CD4-positive, alpha-beta T cell treated with Interleukin-2 at 100 ng/mL for 4 hours (primary cell): ENCODE measurements at places on chromosomes 7 and 10.

DNA sequence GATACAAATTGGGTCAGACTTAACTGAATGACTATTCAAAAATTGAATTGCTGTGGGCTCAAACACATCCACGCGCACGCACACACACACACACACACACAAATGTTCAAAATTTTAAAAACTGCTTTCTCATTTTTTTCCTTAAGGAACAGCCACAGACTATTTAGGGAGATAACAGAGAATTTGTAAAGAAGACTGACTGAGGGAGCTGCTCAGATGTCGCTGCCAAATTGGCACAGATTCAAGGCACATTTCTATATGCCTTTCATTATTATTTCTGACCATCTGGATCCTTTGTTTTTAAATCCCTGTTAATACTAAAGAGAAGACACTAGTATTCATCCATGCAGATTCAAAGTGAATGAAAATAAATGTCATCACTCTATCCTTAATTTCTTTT, 154.8 kb downstream of the DGKB start:
- no peak for DNase-seq

GRCh38 chr7:157854066-157854891, 517.5 kb downstream of the DNAJB6 start:
- peak; percentile 6 for DNase-seq

GRCh38 chr7:130490888-130491804, 739 bp upstream of the MEST start:
- DNase-seq, result no peak

DNA sequence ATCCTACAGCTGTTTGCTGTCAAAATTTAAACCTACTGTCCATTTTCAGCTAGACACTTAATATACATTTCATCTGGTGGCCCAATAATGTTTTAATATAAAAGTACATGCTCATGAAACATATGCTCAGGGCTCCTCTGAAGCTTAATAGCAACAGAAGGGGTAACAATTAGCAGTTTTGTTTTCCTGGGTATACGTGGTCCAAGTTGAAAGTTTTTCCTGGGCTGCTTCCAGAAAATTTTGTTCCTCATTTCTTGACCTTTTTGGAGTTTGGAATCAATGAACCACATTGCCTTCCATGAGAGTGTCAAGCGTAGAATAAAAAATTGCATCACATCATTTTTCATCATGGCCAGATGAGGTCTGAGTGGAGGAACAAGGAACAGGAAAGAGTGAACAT, 537.3 kb upstream of the MGMT start:
- no peak for DNase-seq

DNA sequence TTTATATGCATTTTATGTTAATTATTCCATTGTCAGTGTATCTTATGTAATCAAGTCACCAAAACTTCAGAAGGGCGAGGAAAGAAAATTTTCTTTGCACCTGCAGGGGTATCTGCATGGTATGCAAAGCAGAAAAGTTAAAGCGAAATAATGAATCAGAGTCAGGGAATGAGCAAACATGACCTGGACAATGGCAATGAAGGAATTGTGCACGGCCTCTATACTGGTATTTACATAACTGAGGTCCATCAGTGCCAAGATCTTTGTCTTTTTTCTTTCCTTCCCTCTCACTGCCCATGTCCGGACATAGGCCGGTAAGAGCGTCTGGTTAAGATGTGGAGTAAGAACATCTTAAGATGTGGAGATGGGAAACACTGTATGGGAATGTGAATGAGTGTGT, 14.4 kb upstream of the AKR1C3 start:
- no peak for DNase-seq

DNA sequence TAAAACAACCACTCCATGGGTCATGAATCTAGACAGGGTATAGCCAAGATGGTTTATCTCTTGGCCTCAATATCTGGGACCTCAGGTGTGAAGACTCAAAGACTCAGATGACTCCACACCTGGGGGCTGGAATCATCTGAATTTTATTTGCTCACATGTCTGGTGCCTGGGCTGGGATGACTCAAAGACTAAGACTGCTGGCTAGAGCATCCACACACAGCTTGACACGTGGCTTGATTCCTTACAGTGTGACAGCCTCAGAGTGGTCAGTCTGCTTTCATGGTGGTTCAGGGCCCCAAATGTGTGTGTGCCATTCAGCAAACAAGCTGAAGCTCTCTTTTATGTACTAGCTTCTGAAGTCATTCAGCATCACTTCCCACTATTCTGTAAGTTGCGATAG, 333.7 kb downstream of the RNLS start:
- DNase-seq, result no peak

DNA sequence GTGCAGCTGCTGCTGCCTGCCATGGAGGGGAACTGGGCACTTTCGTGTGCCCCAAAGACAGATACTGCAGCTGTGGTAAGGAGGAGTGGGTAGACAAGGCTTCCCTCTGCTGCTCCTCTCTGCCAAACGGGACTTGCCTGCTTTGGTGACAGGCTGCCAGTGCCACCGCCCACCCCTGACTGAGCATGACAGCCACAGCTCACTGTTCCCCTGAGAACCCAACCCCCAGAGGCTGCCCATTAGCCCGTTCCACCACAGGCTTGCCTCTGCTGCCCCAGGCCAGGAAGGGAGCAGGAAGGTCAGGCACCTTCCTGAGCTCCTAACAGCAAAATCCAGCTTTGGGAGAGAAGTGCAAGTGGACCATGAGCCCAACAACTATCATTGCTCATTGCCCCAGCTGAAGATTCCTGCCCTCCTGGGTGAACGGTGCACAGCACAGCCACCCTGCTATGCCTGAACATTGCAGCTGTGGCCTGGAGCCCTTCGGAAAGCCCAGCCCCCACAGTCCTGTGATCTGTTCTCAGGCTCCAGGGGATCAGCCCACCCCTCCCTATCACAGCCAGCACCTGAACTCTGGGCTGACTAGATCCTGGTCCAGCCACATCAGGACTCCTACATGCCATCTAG, 58.7 kb upstream of the ANTXRL start:
- DNase-seq, result no peak

- DNase-seq, result no peak
These were observed 22.4 kb upstream of the ODAD2 start for GRCh38 chr10:28020993-28021982.

GRCh38 chr7:113562242-113562641, 356.6 kb downstream of the PPP1R3A start:
- DNase-seq, result no peak

GRCh38 chr7:115851291-115851690, 179.3 kb downstream of the TFEC start:
- DNase-seq, result peak; percentile 33

GRCh38 chr7:134811765-134812164, 32.3 kb downstream of the CALD1 start:
- DNase-seq, result no peak

DNA sequence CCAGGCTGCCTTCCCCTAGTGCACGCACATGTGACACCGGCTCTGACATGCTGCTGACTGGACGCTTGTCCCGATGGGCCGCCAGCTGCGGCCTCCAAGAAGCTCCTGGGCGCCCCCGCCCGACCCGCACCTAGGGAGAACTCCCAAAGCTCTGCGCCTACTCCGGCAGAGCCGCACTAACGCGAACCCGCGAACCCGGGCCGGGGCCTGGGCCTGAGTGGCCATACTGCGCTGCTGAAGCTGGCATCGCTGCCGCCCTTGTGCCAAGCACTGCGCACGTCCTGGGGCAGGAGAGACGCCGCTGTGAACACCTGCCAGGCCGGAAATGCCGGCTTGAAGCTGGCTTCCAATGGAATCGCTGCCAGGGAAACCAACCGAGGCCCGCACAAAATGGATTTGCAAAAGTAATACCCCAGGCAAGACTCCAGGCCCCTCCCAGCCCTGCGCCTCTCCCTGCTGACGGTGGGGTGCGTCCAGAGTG, 85.1 kb downstream of the WASHC2A start:
- DNase-seq, result no peak

DNA sequence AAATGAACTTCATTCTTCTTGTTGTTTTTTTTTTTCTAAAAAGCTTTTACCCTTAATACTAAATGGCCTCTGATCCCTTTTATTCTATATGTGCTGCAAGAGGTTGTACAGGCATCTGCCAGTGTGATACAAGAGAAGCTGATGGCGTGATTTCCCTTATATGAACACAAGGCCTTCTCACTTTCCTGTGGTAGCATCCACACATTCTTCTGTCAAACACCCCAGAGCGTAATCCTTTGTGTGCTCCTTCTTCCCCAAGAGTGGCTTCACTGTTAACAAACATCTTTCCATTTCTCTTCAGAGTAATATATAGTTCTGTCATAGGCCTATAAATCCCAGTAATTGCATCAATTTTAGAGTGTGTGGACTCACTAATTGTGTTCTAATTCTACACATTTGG, 86.3 kb upstream of the CAPZA2 start:
- DNase-seq, result no peak

DNA sequence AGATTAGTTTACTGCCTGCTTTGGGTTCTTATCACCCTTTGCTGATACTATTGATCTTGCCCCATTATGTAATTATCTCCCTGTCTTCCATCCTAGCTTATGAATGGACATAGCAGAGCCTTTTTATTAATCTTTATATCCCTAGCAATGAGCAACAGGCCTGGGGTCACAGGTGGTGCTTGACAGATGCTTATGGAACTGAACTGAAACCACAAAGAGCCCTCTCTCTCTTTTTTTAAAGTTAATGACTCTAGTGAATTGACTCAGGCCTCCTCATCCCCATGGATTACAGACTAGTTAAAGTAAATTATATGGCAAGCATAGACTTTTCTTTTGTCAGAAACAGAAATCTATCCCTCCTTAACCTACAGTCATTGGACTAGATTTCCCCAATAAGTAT, 265.2 kb downstream of the PHTF2 start:
- no peak for DNase-seq

GRCh38 chr10:106957823-106958588, 206.5 kb downstream of the SORCS1 start:
- no peak for DNase-seq

DNA sequence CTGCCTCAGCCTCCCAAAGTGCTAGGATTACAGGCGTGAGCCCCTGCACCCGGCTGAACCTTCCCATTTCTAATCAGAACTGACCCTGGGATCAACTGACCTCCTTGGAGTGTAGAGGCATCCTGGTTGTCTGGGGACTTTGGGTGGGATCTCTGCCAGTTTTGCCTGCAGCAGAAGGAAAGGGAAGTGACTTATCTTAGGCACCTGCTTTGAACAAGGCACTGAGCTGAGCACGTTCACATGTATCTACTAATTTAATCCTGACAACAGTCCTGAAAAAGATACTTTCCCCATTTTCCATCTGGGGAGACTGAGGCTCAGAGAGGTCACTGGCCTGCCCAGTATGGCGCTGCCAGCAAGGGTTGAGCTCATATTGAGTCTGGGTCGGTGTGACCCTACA, 153.4 kb downstream of the CUX1 start:
- DNase-seq, result no peak

DNA sequence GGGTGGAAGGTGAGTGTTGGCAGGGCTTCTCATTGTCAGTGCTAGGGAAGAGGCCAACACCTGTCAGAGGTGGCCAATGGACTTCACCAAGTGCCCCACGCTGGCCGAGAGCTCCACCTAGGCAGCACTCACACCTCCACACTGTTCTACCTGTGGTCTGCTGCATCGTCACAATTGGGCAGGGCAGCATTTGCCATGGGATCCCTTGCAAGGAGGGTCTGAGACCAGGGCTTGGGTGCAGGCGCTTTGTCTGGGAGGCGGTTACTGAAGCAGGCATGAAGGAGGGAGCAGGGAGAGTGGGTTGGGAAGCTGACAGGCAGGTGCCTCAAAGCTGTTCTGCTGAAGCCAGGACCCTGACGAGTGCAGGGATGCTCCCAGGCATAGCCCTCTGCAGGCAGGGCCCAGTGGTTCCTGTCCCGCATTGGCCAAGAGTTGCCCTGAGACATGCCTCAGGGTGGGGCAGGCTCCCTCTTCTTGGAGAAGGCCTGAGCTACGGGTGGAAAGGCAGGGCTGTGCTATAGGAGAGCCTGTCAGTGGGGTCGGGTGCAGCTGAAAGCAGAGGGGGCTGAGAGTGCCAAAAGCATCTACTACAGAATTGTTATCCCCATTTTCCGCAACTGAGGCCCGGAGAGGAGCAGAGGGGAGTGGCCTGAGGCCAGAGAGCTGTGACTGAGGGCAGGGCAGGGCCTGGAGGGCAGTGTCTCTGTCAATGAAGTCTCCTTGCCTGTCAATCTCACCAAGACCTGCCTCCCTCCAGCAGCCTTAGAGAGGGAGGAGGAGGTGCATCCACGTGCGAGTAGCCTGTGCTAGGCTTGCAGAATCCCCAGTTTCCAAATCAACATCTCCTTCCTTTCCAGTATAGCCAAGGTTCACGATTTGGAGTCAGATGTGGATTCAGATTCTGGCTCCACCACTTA, 4.0 kb downstream of the RBP3 start:
- no peak for DNase-seq

DNA sequence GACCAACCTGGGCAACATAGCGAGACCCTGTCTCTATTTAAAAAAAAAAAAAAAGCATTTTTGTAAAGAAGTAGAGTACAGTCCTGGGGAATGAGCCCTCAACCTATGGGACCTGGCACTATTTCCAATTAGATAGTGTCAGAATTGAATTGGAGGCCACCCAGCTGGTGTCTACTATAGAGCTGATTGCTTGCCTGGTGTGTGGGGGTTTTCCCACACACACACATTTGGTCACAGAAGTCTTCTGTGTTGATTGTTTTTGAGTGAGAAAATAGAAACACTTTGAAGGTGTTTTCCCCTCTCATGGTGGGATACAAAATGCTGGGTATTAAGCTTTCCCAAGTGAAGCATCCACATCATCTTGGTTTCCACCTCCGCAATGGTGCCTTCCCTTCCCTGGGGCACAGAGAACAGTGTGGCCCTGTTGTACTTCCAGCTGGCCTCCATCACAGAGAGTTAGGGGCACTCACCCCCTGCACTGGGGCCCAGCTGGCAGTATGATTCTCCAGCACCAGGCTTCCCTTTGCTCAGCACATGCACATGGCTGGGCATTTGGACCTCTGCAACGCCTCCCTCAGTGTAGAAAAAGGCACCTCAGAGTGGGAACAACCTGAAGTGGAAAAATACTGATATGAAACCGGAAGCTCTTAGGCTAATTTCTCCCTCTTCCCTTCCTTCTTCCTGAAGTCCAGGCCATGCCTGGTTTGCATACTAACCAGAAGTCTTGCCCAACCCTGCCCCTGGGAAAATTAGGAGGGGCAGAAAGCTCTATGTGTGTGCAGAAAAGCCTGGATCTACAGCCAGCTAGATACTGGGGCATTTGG, 10.7 kb upstream of the NFKB2 start:
- DNase-seq, result no peak

GRCh38 chr7:13908667-13909397, 80.6 kb downstream of the ETV1 start:
- DNase-seq, result peak; percentile 45

DNA sequence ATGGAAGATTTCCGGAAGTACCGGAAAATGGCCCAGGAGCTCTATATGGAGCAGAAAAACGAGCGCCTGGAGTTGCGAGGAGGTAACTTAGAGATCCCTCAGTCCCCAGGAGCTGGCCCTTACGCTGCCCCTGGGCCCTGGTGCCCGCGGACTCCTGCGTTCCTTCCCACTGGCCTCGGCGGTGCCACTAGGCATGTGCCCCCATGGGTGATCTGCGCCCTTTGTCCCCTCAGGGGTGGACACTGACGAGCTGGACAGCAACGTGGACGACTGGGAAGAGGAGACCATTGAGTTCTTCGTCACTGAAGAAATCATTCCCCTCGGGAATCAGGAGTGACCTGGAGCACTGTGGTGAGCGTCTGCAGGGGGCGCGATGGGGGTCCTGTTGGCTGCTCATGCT, 24.2 kb upstream of the CHST12 start:
- DNase-seq, result no peak
